ENCODE measurements at places on chromosomes 3 and 15.
A peak's percentile ranks its signal among the peaks of the same experiment; 100 is the strongest.

GRCh38 chr3:23175341-23176083 is 27.6 kb upstream of the UBE2E2 start:
- DNase-seq, result no peak

DNA sequence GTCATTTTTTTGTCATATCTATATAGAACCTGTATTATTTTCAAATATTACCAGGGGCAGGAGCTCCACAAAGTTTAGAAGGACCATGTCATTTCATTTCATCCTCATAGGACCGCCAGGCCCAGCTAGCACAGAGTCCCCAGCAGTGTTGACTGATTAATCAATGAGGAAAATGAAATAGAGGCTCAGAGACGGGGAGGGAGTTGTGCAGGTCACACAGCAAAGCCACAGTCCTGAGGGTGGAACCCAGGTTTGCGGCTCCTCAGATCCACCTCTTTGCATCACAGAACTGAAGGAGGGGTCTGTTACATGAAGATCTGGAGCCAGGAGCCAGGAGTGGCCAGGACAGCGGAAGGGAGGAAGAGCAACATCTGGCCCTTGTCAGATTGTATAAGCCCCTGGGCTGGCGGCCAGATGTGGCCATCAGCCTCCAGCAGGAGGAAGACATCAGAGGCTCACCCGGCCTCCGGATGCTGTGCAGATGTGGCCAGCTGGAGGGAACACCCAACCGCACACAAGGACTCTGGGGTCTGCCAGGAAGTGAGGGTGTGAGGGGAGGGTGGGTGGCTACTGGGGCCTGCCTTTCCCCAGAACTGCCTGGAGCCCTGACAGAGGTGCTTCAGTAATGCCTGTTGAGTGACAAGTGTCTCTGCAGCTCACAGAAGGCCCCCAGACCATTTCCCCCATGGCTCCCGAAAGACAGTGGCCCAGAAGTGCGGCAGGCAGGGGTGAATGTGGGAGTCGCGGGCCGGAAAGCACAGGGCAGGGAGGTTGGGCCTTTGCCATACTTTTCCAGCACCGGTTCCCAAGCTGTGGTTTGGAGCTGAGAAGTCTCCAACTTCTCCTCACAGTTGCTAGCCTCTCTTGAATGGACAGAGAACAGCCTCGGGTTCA is 21.3 kb downstream of the EFCC1 start:
- no peak for DNase-seq

DNA sequence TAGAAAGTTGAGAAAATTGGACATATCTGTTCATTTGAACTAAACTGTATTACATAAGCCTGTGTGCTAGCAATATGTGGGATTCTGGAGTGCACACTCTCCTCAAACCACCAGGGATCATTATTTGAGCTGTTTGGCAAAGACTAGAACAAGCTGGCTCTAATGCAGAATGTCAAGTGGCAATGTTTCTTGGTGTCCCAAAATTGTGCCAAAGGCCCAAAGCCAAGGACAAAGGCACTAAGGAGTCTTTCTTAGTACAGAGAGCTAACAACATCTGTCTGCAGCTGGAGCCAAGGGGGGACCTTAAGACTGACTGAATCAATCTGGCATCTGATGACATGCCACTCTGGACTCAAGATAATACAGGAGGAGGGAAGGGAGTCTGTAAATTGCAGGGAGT is 76.7 kb upstream of the STRIT1 start:
- no peak for DNase-seq

- no peak for DNase-seq
These were observed 297.2 kb downstream of the FHIT start for GRCh38 chr3:60954048-60954447.

GRCh38 chr3:4271834-4272233 is 31.3 kb upstream of the SETMAR start:
- no peak for DNase-seq

- no peak for DNase-seq
These were observed 220.1 kb downstream of the MCTP2 start for GRCh38 chr15:94451466-94451865.

GRCh38 chr3:66499881-66500575 is 794 bp downstream of the LRIG1 start:
- peak; percentile 10 for DNase-seq

DNA sequence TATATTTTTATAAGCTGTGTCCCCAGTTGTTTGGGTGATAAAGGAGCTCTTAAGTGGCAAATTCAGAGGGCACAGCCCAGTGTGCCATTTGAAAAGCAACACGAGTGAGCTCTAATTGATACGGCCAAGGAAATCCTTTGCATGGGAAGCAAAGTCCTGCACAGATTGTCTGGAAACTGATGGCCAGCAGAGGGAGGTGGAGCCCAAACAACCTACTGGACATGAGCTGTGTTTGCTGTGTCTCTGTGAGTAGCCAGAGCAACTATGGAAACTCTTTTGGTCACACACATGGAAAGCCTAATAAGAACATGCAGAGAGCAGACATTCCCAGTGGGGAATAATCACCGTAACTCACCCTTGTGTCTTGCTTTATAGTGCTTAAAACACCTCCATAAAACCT is 24.4 kb downstream of the ONECUT1 start:
- no peak for DNase-seq

DNA sequence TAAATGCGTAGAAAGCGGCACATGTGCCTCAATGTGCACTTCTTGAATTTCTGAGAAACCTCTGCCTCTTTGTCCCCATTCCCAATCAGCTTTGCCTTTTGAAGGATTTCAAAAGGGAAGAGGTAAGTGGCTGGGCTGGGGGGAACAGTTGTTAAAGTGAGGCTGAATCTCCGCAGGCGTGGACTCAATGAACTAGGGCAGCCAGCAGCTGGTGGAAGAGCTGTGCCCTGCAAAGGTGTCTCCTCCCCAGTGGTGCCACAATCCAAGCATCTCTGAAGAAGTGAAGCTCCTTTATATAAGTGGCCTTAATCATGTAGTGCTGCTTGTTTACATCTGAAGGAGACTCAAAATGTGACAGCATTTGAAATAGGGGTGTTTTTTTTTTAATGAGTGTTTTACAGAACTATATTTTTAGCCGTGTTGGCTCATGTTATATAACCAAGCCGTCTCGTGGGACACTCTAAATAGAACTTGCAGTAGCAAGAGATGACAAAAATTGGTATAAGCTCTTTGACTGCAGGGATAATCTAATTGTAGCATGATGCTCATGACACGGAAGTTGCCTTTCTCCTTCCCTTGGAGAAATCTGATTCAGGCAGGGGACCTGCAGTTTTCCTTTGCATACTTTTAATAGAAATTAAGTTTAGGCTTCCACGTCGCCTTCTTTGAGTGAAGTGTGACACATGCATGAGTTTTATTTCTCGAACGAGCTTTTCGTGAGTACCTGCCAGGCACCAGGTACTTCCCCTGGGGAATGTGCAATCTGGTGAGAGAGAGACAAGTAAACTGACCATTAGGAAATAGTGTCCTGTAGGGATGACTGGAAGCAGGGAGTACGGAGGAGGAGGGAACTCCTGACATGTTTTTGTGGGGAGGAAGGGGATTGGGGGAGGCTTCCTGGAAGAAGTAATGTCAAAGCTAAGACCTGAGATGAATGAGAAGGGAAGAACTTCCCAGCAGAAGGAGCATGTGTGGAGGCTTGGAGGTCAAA is 179.7 kb upstream of the BHLHE40 start:
- DNase-seq, result no peak

DNA sequence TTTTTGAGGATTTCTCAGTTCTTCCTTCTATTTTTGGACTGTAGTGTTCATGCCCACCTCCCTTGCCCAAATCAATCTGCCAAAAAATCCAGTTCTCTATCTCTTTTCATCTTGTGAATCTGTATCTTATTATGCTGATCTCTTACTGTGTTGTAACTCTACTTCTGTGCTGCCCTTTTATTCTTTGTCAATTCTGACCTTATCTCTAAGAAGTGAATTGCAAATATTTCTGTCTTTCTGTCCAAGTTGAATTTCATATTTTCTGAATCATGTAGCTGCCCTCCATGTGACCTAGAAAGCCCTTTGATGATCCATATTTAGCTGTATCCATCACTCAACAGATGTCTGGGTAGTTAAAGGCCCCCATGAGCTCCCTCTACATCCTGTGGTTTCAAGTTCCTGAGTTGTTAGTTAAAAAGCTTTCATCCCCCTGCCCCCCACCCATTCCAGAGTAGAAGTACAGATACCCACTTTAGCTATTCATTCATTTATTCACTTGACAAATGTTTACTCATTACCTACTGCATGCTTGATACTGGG is 33.6 kb upstream of the ETV5 start:
- no peak for DNase-seq

GRCh38 chr15:51024735-51025453 is 69.8 kb downstream of the TNFAIP8L3 start:
- no peak for DNase-seq

- no peak for DNase-seq
These were observed 19.1 kb downstream of the HSPBAP1 start for GRCh38 chr3:122774564-122774963.

GRCh38 chr3:32840086-32840841 is 22.5 kb downstream of the TRIM71 start:
- DNase-seq, result no peak

DNA sequence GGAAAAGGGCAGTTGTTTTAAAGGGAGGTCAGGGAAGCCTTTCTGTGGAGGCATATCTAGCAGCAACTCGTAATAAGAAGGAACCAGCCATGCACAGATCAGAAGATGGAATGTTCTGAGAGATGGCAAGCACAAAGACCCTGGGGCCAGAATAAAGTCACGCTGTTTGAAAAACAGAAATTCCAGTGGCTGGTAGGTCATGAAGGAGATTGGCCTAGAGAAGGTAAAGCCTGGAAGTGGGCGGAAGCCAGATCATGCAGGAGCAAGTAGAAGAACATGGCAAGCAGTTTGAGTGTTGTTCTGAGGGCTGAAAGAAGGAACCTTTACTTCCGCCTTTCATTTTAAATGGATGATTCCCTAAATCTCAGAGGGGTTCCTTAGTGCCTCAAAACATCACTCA is 208.1 kb upstream of the PPP2R3A start:
- DNase-seq, result no peak

GRCh38 chr3:103052236-103052830 is 617.5 kb downstream of the ZPLD1 start:
- no peak for DNase-seq

DNA sequence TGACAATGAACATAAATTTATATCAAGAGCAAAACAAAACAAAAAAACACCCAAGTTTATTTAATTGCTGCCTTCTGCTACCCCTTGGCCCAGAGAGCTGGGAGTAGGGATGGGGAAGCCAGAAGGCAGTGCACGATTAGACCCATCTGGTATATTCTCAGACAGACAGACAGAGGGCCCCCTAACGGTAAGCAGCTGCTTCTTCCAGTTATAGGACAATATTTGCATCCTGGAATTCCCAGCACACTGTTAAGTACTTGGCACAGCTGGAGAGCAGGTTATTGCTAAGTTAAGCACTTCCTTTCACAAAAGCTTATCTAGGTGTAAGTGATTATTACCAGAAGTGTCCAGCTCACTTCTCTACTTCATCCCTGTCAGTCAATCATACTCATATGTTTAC is 39.3 kb downstream of the C2CD4B start:
- no peak for DNase-seq

DNA sequence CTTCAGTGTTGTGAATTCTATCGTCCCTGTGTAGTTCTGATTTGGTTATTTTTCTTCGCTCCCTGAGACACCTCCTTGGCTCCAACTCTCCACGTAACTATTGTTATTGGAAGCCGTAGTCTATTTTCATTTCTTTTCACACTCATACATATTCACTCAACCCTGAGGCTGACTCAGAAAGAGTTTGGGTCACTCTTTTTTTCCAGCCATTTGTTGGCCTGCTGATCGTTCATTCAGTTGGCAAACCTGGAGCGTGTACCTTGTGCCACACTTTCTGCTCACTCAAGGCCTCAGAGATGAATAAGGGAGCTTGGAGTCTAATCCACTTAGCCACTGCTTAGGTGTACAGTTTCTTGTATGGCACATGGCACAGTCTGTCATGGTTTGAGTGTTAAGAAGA is 22.4 kb downstream of the GYG1 start:
- DNase-seq, result no peak

DNA sequence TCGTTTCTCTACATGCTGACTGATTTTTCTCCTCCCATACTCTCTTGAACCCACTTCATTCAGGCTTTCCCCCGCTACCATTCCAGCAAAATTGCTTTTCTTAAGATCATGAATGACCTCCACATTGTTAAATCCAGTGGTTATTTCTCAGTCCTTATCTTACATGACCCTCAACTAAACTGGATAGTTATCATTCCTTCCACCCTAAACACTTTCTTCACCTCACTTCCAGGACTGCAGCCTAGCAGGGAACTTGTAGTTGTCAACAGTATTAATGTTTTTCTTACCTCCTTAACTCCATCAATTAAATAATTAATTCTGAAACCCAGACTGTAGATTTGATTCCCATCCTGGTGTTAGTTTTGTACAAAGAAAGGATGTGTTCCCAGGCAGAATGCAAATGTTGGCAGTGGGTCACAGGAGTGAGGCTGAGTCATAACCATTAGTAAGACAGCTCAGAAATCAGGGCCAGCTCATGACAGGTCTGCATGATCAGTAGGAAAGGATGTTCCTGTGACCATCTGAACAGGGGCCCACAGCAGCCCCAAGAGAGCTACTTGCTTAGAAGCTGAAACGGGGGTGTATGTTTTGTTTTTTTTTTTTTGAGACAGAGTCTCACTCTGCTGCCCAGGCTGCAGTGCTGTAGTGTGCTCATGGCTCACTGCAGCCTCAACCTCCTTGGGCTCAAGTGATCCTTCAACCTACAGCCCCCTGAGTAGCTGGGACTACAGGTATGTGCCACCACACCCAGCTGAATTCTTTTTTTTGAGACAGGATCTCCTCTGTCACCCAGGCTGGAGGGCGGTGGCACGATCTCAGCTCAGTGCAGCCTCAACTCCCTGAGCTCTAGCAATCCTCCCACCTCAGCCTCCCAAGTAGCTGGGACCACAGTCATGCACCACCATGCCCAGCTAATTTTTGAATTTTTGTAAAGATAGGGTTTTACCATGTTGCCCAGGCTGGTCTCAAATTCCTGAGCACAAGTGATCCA is 9.1 kb downstream of the BCL2L10 start:
- no peak for DNase-seq

- no peak for DNase-seq
These were observed 1.1 kb downstream of the FAM131A start for GRCh38 chr3:184338511-184338945.

DNA sequence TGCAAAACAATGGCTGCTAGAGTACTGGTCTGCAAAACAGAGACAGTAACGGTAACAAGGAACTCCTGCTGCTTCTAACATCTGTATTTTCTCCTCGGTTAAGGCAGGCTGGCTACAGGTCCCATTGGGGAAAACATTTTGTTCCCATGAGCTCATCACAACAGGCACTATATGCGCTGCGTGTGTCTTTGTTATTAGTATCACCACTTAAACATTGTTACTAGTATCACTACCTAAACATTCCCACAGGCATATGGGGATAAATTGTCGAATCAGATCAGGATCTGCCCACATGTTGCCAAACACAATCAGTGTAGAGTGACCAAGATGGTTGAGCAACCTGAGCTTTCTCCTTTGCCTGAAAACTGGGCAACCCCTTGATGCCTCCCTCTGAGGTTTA is 77.2 kb downstream of the TOP2B start:
- no peak for DNase-seq

- DNase-seq, result no peak
These were observed 409.1 kb upstream of the ATP11B start for GRCh38 chr3:182384221-182384620.

- DNase-seq, result no peak
These were observed 121.1 kb downstream of the ROBO2 start for GRCh38 chr3:77160931-77161497.
